ENCODE measurements at places on chromosomes 3 and 15.

GRCh38 chr3:172148241-172148640 is 108.9 kb downstream of the FNDC3B start:
- peak; percentile 53 for DNase-seq

GRCh38 chr3:186517218-186517617 is 27.0 kb downstream of the CRYGS start:
- DNase-seq, result no peak

- no peak for DNase-seq
Measured at GRCh38 chr3:40381904-40382616, 4.9 kb upstream of the ENTPD3 start.

- DNase-seq, result no peak
Measured at GRCh38 chr3:188150982-188151381, 3.0 kb upstream of the LPP start.

- DNase-seq, result no peak
Measured at GRCh38 chr15:73583544-73583943, 49.6 kb downstream of the NPTN start.

DNA sequence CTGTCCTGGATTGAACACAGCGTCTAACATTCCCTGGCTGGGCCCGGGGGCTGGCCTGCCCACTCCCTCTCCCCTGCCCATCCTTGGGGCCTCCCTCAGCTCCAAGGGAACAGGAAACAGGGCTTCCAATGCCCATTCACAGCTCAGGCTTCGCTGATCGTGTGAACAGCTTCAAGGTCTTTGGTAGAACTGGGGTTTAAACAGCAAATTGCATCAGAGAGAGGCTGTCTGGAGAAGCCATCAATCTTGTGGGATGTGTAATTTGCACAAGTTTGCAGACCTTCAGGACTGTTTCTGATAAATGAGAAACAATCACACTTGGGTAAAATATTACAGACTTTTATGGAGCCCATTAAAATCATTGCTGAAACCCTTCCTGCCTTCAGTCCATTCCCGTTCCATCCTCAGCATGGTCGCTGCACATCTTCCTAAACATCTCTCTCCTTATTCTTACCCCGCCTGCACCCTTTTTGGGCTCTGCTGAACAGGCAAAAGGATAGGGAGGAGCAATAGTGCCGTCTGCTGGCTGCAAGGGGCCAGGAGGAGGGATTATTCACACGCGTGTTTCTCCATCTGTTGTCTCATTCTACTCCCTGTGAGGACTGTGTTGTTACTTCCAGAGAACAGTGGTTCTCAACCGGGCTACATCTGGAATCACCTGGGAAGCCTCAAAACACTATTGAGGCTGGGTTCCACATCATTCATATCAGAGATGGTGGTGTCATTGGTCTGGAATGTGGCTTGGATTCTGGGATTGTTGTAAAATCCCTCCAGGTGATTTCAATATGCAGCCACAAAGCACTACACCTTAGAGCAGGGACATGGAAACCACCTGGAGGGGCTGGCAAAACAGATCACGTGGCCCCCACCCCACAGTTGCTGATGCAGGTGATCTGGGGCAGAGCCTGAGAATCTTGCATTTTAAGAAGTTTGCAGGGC is 116.3 kb downstream of the CLSTN2 start:
- DNase-seq, result no peak

Data from fibroblast of pulmonary artery (primary cell).